ENCODE measurements at places on chromosomes 4 and X.
A peak's percentile ranks its signal among the peaks of the same experiment; 100 is the strongest.

GRCh38 chr4:109302361-109303139, at the start of gene COL25A1:
TSS of gene COL25A1 (minus strand) at chr4:109302658.
- DNase-seq, result peak; percentile 1

DNA sequence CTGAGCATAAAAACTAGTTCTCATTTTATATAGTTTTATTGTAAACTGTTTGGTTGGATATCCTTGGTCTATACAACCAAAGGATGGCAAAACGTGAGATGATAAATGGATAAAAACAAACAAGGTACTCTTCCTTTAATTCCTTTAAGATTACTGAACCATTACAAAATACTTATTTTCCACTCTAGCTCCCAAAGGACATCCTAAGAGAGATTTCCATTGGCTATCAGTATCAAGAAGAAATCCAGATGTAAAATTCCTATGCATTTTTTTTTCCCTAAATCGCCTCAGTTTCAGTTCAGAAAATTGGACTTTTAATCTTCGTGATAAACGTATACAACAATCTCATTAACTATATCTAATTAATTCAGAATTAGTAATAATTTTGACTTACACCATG, 2.3 kb downstream of the FBXL5 start:
- DNase-seq, result no peak

GRCh38 chr4:92600638-92601037, 296.9 kb downstream of the GRID2 start:
- no peak for DNase-seq

DNA sequence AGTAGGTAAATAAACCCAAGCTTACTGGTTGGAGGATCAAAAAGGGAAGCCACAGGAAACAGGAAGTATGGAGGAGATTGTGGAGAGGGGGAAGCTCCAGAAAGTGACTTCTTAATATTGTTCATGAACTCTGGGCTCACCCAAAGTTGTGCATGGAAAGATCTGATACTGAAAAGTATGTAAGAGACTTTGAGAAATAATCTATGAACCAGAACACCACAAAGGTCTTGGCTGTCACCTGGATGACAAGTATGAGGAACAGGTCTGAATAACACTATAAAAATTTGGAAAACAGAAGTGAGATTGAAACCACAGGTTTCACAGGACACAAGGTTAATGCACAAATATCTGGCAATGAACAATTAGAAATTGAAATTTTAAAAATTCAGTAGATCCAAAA, 567.4 kb downstream of the INPP4B start:
- DNase-seq, result no peak

DNA sequence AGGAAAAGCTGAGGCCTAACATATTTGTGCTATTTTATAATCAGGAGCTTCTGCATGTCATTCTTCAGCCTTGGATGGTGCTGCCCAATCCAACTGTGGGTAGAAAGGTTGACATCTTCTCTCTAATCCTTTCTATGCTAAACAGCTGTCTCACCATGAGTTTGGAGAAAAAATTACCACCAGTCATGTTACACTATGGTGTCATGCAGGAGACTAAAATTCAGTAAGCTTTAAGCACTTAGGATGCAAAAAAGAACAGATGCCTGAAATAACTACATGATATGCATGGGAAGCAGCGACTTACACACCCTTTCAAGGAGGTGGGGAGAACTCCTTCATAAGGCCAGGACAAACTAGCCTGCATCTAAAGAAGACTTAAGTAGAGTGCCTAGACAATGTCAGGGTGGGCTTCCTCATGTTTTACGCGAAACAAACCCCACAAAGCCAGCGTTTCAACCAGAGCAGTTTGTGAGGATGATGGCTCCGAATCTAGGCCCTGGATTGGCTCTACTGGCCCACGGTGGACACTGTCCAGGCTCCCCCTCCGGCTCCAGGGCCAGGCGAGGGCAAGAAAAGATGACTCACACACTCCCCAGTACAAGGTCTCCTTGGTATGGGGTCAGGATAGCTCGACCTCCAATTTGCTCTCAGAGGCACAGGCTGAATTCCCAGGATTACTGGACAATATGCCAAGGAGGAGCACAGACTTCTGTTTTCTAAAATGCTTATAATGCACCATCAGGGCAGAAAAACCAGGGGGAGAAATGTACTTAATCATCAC, 45.1 kb downstream of the STX18 start:
- DNase-seq, result no peak

DNA sequence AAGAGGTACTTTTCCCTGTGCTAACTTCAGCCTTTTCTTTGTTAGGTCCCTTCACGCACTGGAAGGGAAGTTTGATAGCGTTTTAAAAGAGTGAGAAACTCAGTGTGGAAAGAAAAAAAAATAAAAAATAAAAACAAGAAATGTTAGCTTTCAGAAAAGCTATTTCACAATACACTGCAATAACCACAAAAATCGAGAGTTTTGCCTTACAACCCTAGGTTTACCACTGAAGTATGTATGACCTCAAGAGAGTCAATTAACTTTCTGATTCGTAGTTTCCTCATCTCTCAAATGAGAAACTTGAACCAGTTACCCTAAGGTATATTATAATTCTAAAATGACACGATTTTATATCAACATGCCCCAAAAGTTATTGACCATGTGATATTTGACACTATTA, 93.9 kb upstream of the JADE1 start:
- DNase-seq, result no peak

- DNase-seq, result no peak
Measured at GRCh38 chr4:73308286-73308685, 49.7 kb upstream of the ANKRD17 start.

GRCh38 chr4:137425281-137425680, 107.0 kb downstream of the PCDH18 start:
- no peak for DNase-seq

DNA sequence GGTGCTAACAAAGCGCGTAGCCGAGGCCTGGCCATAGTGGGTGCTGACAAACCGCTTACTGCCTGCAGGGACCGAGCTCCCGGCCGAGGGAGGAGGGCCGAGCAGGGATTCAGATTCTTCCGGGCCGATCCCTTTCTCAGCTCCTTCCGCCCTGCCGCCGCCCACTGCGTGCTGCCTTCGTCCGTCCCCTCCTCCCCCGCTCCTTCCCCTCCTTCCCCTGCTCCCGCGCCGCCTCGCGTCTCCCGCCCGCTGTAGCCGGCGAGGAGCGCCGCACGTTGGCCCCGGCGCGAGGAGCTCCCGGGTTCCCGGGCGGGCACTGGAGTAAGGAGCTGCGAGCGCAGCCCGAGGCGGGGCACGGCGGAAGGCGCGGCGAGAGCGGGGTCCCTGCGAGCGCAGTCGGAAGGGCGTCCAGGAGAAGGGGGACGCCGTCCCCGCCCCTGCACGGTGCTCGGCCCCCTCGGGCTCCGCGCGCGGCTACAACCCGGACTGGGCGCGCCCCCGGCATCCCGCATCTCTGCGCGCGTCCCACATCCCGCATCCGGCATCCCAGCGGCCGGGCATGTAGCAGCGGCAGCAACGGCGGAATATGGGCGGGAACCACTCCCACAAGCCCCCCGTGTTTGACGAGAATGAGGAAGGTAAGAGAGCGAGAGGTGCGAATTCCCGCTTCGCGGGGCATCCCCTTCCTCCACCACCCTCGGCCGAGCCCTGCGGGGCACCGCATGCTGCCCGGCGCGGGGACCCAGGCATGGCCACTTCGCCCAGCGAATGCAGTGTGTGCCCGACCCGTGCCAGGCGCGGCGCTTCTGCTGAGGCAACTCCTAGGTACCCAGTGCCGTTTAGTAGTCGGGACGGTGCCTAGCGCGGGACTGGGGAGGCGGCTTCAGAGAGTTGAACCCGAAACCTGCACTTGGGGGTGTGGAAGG, at the start of gene STK32B:
TSS of gene STK32B (plus strand) at position 203 of the 926 bp plus-strand sequence.
- no peak for DNase-seq

DNA sequence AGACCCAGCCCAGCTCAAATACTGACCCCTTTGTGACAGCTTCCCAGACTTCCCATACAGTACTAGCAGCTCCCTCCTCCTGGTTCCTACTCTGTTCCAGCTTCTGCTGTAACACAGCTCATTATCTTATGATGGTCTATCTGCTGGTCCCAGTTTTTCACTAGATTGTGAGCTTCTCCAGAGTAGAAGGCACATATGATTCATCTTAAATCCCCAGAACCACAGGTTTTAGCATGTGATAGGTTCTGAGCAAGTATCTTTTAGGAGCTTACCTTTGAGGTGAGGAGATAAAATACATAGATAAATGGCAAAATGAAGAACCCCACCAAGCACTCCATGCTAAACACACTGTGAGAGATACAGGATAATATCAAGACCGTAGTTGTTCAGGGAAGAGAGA, 27.6 kb upstream of the ANXA3 start:
- no peak for DNase-seq

- no peak for DNase-seq
Measured at GRCh38 chr4:59700651-59701050, 1499.5 kb upstream of the ADGRL3 start.

- DNase-seq, result no peak
Measured at GRCh38 chr4:8582941-8583654, 2.9 kb downstream of the GPR78 start.

GRCh38 chr4:7757501-7758471, 181.9 kb downstream of the AFAP1 start:
- DNase-seq, result no peak

DNA sequence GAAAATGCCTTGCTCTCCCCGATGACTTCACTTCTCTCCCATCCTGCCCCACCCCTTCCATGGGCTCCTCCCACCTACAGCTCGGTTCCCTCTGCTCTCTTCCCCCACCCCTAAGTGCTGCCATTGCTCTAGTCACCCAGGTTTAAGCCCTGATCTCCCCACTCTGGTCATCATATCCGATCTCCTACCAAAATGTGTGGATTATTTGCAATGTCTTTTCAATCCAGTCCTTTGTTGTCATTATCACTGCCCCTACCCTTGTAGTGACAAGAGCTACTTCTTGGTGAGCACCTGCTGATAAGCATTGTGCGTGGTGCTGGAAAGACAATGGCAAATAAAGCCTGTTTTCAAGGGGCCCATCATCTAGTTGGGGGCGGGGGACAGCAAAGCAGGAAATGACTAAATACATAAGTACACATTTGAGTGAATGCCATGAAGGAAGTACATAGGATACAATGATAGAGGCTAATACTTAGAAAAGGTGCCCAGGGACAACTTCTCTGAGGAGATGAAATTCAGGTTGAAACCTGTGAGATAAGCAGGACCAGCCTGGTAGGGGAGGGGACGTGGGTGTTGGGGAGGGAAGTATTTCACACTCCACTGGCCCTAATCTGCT, 63.8 kb downstream of the DLG3 start:
- DNase-seq, result no peak

- no peak for DNase-seq
Measured at GRCh38 chrX:78747971-78748370, 451 bp downstream of the LPAR4 start.

DNA sequence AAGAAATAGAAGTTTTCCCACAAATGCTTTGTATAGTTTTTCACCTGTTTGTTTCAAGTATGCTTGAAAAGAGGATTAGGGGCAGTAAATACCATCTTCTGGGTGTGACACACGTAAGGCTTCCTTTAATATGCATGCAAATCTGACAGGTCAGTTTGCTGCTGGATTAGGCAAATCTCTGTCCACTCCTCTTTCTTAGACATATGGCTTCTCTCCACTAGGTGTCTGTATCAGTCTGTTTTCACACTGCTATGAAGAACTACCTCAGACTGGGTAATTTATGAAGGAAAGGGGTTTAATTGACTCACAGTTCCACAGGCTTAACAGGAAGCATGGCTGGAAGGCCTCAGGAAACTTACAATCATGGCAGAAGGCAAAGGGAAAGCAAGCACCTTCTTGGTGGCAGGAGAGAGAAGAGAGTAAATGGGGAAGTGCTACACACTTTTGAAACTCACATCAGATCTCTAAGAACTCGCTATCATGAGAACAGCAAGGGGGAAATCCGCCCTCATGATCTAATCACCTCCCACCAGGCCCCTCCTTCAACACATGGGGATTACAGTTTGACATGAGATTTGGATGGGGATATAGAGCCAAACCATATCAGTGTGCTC, 66.9 kb downstream of the TAB3 start:
- DNase-seq, result no peak

DNA sequence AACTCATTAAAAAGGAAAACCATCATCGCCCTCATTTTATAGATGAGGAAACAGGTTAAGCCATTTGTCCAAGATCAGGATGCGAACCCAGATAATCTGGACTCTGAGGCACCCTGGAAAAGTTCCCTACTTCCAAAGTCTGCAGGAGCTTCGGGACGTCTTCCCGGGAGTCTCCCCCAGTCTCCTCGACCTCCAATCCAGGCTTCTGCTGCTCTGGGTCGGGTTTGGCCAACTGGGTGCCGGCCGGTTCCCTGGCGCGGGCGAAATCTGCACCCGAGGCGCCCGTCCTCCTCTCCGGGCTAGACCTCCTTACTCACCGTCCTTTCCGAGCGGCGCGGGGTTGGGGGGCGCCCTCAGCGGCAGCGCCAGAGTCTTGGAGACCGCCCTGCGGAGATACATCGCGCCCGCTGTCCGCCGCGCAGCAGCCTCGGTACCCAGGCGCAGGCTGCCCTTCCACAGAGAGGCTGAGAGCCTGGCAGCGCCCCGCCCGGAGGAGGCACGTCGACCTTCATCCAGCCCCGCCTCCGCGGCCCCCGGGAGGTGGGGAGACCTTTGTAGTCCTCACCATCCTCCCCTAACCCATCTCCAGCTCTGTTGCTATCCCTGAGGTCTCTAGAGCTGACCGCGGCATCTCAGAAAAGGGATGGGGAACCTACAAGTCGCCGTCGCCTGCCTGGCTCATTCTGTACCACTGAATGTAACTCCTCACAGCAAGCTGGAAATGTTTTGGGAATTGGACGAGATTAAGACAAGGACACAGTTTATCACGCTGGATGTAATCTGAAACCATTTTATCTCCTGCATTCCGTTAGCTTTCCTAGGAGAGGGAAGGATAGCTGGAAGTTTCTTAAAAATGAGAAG, at the start of gene MGARP:
TSS of gene MGARP (minus strand) at position 466 of the 861 bp plus-strand sequence. CDS start at position 399, 67 bp downstream.
- DNase-seq, result no peak
